ENCODE measurements at places on chromosomes 2 and 18. TPM values are rescaled to one million over a fixed set of nuclear protein-coding genes. Genes with fewer than 3 reads are reported as not detected.

The STK17B gene
- total RNA-seq = 59.9 TPM

The ZBTB7C gene
- 53.4 TPM for total RNA-seq

The ALPP gene
- total RNA-seq = not detected

The MZT2A gene
- 84.6 TPM for total RNA-seq

The CXCR1 gene
- 0.11 TPM for total RNA-seq

The KCNF1 gene
- 0.43 TPM for total RNA-seq

The GRP gene
- total RNA-seq = not detected

The RGPD4 gene
- total RNA-seq = 0.08 TPM

The CABLES1 gene
- 11.0 TPM for total RNA-seq

The LINC00305 gene
- total RNA-seq = not detected

The OXER1 gene
- total RNA-seq = 2.9 TPM

The HOXD11 gene
- 0.37 TPM for total RNA-seq

The C2orf78 gene
- total RNA-seq = not detected

The RAD51AP2 gene
- not detected for total RNA-seq

The TMEM185B gene
- 12.5 TPM for total RNA-seq

The PHOSPHO2 gene
- 7.4 TPM for total RNA-seq

The SMARCAL1 gene
- 16.1 TPM for total RNA-seq

The GLB1L gene
- total RNA-seq = 4.2 TPM

The GPBAR1 gene
- total RNA-seq = 3.0 TPM

The MC4R gene
- not detected for total RNA-seq

The FOXD4L1 gene
- 0.27 TPM for total RNA-seq

The UGT1A6 gene
- total RNA-seq = 10.2 TPM

The VWC2L gene
- total RNA-seq = not detected

Measured in left colon (tissue), 2 donors.